ENCODE measurements at places on chromosomes 4 and X.
A peak's percentile ranks its signal among the peaks of the same experiment; 100 is the strongest.

GRCh38 chrX:48890934-48891401 is 6.6 kb downstream of the TIMM17B start:
- no peak for DNase-seq

- no peak for DNase-seq
These were observed 5.4 kb upstream of the ASB5 start for GRCh38 chr4:176274441-176274840.

DNA sequence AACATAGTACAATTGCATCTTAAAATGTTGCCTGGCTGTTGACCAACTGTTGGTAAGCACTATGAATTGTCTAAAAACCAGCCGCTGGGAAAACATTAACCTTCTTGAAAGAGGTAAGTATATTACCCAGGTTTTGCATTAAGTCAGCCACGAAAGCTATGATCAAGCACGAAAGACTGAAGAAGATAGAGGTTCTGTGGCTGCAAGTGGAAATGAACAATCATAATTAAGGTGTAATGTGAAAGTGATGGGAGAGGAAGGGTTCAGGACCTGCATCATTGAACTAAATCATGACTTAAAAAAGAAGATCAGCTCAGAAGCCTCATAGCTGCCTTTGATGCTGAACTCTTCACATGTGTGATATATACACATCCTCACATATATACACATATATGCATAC is 341.0 kb downstream of the NR3C2 start:
- no peak for DNase-seq

DNA sequence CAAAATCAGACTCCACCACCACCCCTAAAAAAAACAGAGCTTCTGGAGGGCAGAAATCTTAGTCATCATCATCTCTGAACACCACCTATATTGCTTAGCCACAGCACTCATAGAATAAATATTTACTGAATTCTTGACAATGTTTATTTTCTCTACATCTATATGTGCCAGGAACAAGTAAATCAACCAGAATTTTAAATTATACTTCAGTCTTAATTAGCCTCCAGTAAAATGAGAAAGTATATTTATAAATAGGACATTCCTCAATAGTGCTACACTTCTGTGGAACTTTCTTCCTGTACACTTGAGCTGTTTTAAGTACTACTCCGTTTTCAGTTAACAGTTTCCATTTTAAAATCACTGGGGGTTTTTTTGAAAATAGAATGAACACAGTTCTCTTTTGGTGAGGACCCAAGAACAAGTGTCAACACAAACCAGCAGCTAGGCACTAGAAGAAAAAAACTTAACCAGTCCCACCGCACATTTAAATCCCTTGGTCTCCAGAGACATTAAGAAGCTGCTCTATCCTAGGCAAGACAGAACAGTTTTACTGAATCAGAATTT is 25.5 kb downstream of the SMIM14 start:
- DNase-seq = no peak

DNA sequence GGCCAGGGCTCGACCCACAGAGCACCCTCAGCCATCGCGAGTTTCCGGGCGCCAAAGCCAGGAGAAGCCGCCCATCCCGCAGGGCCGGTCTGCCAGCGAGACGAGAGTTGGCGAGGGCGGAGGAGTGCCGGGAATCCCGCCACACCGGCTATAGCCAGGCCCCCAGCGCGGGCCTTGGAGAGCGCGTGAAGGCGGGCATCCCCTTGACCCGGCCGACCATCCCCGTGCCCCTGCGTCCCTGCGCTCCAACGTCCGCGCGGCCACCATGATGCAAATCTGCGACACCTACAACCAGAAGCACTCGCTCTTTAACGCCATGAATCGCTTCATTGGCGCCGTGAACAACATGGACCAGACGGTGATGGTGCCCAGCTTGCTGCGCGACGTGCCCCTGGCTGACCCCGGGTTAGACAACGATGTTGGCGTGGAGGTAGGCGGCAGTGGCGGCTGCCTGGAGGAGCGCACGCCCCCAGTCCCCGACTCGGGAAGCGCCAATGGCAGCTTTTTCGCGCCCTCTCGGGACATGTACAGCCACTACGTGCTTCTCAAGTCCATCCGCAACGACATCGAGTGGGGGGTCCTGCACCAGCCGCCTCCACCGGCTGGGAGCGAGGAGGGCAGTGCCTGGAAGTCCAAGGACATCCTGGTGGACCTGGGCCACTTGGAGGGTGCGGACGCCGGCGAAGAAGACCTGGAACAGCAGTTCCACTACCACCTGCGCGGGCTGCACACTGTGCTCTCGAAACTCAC is 3.6 kb downstream of the MID1IP1 start:
- DNase-seq = no peak

DNA sequence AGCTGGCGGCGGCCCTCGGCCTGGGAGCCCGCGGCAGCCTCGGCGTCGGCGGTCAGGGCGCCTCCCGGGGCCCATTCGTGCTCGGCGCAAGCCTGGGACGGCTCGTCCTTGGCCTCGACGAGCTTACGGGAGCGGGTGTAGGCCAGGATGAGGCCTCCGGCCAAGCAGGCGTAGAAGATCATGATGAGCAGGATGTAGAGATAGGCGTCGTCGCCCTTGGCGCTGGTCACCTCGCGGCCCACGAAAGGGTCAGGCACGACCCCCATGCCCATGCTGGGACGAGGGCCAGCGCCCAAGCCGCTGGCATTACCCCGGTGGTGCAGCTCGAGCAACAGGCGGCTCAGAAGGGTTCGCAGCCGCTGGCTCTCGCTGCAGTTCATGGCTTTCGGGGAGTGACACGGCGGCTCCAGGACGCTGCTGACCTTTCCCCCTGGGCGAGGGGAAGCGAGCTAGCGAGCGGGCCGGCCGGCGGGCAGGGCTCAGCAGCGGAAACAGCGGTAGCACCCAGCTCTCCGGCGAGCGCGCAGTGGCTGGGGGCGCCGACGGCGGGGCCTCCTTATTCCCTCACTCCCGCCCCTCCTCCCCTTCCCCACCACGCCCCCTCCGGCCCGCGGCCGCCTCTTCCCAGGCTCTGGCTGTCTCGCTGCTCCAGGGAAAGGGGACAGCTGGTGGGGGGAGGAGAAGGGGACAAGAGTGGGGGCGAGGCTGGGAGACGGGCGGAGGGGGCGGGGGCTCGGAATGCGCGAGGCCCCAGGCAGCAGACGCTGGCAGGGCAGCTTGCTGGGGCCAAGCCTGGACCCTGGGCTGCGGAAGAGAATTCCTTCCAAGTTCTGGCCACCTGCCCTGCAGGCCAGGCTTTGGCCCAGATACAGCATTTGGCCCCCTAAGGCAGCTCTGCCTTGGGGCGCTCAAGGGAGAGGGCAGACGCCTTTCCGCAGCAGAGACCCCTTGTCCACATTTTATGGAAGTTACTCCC is at the start of gene KCNE5:
Gene KCNE5, minus strand, starts transcription at position 532 of the 976 bp plus-strand sequence. Its CDS starts 152 bp downstream, at position 380.
- DNase-seq = no peak

DNA sequence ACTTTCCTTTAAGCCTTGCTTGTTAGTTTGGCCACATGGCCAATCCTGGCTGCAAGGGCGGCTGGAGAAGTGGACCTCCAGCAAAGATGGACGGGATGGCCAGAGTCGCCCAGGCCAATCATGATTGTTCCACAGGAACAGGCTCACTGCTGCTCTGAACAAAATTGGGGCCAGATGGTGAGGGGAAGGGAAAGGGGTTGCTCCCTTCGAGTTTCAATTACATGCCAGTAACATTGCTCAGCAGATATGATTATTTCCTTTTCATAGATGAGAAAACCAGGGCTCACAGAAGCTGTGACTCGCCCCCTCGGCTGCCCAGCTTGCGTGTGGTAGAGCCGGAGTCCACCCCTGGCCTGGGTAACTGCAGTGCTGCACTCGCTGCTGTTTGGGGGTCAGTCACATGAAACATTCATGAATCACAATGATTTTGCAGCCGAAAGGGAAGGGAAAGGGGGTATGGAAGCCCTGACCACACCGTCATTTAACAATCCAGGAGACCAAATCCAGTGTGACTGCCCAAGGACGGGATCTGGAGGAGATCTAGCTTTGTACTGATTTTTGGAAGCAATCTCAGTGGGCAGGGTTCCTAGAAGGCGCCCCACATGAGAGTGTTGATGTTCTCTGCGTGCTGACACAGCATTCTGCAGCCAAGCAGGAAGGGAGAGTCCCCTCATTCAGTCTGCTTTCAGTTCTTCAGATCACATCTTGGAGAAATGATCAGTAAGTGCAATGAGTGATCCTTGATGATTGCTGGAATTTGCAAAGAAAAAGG is 77.3 kb upstream of the MSX1 start:
- DNase-seq = no peak

GRCh38 chr4:185512516-185512915 is 22.8 kb downstream of the PDLIM3 start:
- DNase-seq = no peak

- peak; percentile 50 for DNase-seq
These were observed 1.4 kb downstream of the CCNI start for GRCh38 chr4:77074381-77074831.

DNA sequence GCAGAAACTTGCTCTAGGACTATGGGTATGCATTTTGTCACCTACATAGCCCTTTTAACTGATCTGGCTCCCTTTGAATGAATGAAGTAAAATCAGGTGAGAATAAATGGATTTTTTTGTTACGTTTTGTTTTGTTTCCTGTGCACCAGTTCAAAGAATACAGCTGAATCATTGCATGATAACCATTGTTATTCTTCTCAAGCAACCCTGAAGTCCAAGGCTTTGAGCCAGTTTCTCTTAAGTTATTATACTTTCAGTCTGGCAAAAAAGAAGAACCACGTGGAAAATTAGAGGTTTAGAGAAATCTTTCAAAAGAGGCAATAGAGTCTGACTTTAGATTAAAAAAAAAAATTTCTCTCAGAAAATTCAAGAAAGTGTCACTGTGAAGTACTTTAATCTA is 398.6 kb upstream of the TECRL start:
- no peak for DNase-seq

- no peak for DNase-seq
These were observed 40.1 kb downstream of the SORBS2 start for GRCh38 chr4:185771711-185772390.

DNA sequence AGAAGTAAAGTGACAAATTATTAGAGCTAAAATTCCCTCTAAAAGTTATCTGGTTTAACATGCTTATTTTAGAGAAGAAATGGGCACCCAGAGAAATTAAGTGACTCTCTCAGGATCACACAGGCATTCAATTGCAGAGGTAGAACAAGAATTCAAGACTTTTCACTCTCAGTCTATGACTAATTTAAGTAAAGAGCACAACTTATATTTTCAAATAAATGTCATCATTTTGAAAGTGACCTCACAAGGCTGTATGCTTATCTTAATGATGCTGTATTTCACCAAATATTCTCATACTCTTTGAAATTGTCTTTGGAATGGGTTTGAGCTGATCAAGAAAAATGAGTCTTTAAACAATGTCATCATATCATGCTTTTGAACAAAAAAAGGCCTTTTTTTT is 15.3 kb downstream of the GPR174 start:
- no peak for DNase-seq

DNA sequence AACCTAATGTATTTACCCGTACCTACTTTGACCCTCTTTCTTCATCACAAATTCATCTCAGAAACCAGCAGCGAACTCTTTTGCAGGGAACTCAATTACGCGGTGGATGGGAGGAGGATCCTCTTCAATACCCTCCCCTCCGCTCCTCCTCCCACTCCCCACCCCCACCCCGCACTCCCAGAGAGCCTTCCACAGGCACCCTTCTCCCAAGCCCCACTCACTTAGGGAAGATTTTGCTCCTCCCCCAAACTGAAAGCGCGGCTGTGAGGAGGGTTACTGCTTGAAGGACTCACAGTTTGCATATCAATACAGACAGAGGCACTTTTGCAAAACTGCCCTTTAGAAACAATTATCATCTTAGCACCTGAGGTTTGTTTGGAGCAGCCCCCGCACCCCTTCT is 960 bp upstream of the IL1RAPL1 start:
- DNase-seq = no peak

- no peak for DNase-seq
These were observed 144.0 kb upstream of the ATOH1 start for GRCh38 chr4:93684571-93684970.

DNA sequence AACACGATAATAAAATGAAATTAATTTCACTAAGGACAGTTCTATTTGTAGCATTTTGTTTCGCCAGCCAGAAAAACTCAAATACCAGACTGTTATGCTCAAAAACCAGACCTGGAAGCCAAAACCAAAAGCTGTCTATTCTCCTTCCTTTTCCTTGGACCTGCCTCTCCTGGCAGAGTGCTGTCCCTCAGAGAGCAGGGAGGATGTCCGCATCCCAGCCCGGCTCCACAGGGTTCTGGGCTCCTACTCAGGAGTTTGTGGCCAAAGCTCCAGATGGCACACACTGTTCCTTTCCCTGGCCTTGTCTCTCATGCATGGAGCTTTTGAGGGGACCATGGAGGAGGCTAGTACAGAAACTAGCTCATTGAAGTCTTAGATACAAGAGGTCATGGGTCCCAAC is 41.9 kb upstream of the C1QTNF7 start:
- no peak for DNase-seq

GRCh38 chr4:36280555-36280954 is 861 bp upstream of the DTHD1 start:
- DNase-seq = no peak

DNA sequence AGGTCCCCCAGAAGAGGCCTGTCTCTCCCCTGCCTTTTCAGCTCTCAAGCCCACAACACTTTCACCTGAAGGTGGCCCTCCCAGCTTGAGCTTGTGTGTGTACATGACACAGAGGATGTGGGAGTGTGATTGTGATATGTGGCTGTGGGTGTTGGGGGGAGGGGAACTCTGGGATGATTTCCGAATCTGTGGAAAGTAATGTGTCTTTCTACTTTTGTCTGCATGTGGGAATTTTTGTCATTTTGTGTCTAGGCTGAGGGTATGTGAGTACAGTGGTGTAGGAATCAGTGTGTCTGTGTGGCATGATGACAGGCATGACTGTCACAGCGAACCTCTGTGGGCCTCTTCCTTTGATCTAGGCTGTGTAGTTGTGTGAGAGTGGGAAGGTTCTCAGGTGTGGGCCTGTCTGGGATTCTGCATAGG is 6.4 kb downstream of the SYP start:
- DNase-seq = no peak

DNA sequence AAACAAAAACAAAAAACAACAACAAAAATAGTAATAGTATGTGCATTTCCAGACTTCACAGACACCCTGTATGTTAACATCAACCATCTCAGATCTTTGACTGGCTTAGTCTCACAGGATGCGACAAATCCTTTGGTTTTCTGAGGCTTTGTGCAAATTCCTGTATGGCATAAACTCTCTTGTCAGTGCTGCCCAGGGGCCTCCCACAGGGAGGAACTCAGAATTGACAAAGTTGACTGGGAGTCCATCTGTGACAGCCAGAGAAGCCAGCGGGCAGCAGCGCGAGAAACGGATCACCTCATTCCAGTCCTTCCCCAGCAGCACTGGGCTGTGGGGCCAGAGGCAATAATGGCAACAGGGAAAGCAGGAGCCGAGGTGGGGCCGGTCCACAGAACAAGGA is 19.1 kb upstream of the DDX3X start:
- DNase-seq = no peak

GRCh38 chrX:83077606-83078005 is 430.5 kb upstream of the POU3F4 start:
- DNase-seq = no peak

- no peak for DNase-seq
These were observed 79.3 kb downstream of the CBLL2 start for GRCh38 chrX:22351966-22352365.

GRCh38 chr4:139552517-139553307 is 3.3 kb downstream of the SETD7 start:
- no peak for DNase-seq
